NCI-H1417 treated with DMSO at 0.1 percent for 48 hours (cell line): ENCODE measurements at places on chromosomes 2 and 18.
A peak's percentile ranks its signal among the peaks of the same experiment; 100 is the strongest.

DNA sequence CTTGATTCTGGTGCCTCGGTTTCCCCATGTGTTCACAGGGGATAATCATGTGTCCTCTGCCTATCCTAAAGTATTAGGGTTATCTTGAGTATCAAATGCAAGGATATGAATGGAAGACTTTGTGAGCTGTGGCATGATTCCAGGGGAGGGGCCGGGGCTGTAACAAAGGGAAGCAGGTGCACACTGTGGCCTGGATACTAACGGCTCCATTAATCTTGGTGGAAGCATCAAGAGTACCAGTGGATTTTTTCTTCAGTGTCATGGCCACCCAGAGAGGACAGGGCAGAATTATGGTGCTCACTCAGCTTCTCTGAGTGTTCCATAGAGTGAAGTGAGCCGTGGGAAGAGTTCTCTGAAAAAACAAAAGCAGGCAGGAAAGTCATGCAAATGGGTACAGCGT lies 320.1 kb downstream of the ALK start:
- no peak for DNase-seq

DNA sequence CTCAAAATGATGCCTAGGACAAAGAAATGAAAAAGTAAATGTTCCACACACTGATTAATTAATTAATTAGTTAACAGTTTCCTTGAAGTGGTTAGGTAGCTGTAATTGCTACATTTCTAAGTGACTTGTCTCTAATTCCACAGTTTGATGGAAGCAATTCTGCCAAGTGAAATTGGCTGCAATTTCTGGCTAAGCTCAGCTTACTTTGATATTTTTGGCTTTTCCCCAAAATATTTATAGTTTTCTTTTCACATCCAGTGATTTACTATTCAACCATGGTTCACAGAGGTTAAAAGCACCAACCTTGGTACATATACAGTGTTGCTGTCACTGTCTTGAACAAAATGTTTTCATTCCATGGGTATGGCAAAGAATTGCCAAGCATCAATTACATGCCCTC lies 459.5 kb upstream of the CDH20 start:
- no peak for DNase-seq

GRCh38 chr2:195898505-195899191 lies 170.0 kb downstream of the DNAH7 start:
- DNase-seq = no peak

GRCh38 chr2:176415937-176416499 lies 146.8 kb downstream of the MTX2 start:
- no peak for DNase-seq

- DNase-seq = no peak
These were observed 294.5 kb downstream of the CNTNAP5 start for GRCh38 chr2:124319577-124319976.

- no peak for DNase-seq
These were observed 5.9 kb upstream of the DLX2 start for GRCh38 chr2:172108587-172108930.

DNA sequence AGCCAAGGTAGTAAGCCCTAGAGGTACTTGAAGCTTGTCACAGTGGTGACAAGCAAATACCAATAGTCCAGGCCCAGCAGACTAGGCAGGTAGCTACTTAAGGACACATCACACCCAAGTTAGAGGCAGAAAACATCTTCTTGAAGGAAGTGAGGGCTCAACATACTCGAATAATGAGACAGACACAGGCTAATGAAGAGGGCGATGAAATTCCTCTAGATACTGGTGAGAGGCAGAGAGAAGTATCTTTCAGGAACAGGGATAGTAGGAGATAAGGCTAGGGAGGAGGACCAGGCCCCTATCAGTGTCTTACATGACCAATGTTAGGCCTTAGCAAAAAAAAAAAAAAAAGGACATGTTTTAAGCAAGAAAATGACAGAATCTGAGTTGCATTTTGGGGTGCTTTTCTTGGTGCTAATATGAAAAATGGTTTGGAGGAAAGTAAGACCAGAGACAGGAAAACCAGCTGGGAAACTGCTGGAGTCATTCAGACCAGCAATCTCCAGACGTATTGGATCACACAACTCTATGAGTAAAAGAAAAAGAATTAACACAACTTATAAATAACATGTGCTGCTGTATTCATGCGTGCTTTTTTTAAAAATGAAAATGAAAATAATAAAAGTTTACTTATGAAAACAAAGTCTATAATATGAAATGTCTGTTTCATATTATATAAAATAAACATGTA lies 37.7 kb downstream of the COBLL1 start:
- no peak for DNase-seq

- DNase-seq = no peak
These were observed 5.9 kb downstream of the OBSL1 start for GRCh38 chr2:219565130-219566080.

GRCh38 chr2:1157107-1157506 lies 206.5 kb downstream of the SNTG2 start:
- DNase-seq = no peak

GRCh38 chr2:100036026-100036425 lies 106.4 kb downstream of the AFF3 start:
- no peak for DNase-seq

DNA sequence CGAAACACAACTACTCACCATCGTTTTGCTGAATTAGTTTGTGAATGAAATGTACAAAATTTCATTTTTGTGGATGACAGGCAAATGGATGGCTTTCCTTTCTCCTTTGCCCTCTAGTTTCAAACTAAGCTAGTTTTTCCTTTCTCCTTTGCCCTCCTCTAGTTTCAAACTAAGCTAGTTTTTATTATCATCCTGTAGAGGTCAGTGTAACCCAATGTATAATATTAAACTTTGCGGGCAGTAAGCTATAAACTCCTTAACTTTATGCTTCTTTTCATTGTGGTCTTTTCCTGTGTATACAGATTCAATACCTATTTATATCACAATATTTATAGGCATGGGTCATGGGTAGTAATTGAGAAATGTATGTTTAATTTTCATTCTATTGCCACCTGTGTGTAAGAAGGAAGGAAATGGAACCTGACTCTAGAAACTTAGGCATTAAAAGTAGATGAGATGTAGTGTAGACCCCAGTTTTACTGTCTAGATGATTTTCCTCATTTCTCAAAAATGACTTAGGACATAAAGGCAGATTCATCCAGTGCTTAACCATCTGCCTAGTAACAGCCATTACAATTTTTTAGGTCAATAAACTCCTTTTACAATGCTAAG lies 58.1 kb downstream of the MAP3K19 start:
- DNase-seq = no peak

GRCh38 chr2:73033766-73034381 lies 37.6 kb downstream of the SFXN5 start:
- no peak for DNase-seq

GRCh38 chr18:55334875-55335274 lies 253.1 kb downstream of the TCF4 start:
- DNase-seq = no peak

DNA sequence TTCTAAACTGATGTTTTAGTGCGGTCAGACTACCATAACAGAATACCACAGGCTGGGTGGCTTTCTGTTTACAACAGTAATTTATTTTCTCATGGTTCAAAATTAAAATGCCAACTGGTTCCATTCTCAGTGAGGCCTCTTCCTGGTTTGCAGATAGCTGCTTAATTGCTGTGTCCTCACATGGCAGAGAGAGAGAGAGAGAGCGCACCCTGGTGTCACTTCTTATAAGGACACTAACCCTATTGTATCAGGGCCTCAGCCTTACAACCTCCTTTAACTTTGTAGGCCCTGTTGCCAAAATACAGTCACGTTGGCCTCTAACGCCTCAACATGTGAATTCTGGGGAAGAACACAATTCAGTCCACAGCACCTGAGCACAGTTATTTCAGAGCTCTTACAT lies 37.5 kb upstream of the ZNF385B start:
- no peak for DNase-seq

DNA sequence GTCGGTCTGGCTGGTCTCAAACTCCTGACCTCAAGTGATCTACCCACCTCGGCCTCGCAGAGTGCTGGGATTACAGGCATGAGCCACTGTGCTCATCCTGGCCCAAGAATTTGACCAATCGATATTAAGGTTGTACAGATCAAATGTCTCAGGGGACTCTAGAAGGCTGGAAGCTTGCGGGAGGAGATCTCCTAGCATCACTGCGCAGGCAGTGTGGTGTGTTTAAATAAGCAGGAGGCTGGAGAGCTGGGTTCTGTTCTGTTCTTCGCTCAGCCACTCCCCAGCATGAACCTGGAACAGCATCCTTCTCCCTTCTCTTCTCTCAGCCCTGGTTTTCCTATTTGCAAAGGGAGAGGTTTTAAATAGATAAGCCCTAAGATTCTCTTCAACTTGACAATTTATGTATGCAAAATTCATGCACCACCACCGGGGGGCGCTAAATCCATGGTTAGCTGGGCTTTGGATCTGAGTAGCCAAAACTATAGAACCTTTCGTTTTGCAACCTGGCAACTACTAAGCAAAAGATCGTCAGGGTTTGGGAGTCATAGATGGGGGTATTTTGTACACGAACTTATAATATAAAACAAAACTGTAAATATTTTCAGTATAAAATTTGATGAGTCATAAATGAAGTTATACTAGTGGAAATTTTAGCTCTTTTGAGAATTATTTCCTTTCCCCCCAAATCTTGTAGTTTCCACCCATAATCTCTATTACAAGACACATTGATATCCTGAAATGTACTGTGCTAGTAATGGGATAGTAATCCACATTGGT lies 60.6 kb downstream of the SLC16A14 start:
- peak; percentile 12 for DNase-seq

DNA sequence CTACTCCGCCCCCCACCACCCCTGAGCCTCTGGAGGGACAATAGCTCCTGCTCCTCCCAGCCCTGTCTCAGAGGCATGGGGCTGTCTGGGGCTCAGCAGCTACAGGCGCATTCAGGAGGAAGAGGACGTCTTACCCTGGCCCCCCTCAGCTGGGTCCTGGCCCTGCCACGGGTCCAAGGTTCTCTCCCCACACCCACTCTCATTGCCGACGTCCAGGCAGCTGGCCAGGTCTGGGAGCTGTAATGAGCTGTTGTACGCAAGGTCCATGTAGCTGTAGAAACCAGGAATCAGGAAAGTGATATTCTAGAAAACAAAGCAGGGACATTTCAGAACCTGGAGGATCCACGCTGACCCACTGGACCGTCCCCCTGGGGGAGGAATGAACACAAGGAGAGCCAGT lies 13.5 kb downstream of the PASK start:
- no peak for DNase-seq

DNA sequence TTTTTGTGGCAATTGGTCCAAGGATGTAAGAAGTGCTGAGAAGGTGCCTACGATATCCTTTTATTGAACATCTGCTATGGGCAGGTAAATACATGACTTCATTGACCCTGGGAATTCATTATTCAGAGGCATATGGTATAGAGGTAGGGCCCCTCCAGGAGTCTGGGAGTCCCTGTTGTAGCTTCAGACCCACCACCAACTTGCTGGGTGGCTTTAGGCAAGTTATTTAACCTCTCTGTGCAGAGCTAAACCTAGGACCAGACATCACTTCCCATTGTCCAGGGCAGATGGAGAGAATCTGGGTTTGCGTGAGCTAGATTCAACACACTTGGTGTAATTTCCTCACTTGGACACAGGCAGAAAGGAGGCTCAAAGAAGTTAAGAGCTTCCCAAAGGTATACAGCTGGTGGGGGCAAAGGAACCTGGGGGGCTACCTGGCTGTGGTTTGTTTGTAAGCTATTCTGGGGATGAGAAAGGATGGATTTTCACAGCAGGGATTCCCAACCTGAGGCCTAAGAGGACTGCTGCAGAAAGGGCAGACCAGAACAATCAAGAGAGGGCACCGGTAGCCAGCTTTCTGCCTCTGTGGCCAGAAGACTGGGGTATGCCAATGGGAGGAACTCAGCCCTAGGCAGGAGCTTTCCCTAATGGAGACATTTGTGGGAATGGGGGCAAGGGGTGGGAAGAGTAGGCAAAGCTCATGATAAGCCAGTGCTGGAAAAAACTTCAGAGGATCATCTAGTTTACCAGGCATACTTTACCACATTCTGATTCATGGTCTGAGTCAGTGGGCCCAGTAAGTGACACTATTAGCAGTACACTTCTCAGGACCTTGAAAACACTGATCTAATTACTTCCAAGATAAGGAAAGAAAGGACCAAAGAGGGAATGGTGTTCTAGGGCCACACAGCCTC lies 102.7 kb upstream of the SMAD2 start:
- no peak for DNase-seq

DNA sequence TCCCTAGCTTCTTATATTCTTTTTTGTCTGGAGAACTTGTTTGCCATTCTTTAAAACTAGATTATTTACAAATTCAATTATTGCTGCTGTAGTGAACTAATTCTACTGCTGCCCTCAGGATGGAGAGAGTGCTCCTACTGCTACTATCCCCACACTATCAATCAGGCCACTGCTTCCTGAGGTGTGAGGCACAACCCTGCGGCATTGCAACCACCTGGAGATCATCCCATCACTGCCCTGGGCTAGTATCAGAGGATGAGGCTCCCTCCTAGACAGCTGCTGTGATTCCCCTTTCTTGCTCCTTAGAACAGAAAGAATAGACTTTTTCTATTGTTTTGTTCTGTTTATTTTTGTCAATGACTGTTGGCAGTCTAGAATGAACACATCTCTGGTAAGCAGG lies 146.6 kb downstream of the CDH19 start:
- no peak for DNase-seq

DNA sequence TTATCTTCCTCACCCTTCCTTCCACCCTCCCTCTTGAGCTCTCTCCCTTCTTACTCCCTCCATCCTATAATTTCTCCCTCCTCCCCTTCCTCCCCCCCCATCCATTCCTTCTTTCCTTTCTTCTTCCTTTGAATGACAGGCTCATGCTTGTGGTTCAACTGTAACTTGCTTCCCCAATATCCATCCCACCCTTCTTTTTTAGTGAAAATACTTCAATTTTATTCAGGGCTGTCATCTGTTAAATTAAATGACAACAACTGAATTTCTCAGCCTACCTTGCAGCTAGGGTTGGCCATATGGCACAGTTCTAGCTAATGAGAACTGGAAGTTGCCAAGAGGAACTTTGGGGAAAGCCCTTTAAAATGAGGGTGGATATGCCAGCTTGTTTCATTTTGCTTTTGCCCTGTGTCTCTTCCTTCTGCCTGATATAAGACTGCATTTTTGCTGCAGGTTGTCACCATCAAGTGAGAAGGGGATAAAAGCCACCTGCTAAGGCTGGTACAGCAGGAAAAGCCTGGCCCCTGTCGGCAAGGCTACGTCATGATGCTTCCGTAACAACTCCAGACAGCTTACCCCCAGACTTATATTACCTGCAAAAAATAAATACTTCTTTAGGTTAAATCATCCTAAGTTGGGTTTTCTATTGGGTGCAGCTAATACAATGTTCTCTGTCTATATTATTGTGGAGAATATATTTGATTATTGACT lies 121.8 kb downstream of the NXPH2 start:
- no peak for DNase-seq

- DNase-seq = no peak
These were observed 53.4 kb downstream of the ATIC start for GRCh38 chr2:215365184-215365658.

DNA sequence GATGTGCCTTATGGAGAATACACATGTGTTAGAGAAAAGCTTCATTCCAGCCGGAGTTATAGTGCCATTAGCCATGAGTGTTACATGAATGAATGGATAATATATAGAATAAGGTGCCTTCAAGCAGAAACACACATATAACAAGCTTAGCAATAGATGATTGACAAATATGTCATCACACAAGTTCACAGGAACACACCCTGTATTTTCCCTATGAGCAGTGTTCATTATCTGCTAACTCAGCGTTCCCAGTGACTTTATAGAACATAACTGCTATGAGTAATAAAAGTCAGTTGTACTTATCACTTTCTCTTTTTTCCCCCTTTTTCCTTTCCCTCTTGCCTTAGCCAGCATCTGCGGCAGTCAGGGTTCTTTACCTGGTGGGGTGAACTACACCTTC lies 65.1 kb downstream of the TIMM21 start:
- DNase-seq = no peak

GRCh38 chr2:118442046-118442445 lies 353.8 kb downstream of the INSIG2 start:
- DNase-seq = no peak

- DNase-seq = no peak
These were observed 72.9 kb downstream of the PRKCE start for GRCh38 chr2:45724335-45724734.
